T-helper 17 cell (primary cell): ENCODE measurements at places on chromosomes 2 and 18.

GRCh38 chr18:52237551-52237950, 102.4 kb upstream of the DCC start:
- H3K36me3 ChIP-seq, result no peaks in the 10 kb centered on the region
- H3K4me3 ChIP-seq, result no peak overlapping the region
- no peak overlapping the region for H3K27ac ChIP-seq
- no peaks in the 10 kb centered on the region for H3K4me1 ChIP-seq
- no peak for DNase-seq

- no peak overlapping the region for H3K4me3 ChIP-seq
- H3K36me3 ChIP-seq, result peaks cover 6% of the 10 kb centered on the region
- DNase-seq, result no peak
Observed at GRCh38 chr2:196758474-196759377, 40.8 kb downstream of the GTF3C3 start.

- DNase-seq, result no peak
- H3K36me3 ChIP-seq, result no peaks in the 10 kb centered on the region
- H3K27ac ChIP-seq, result no peak overlapping the region
- no peaks in the 10 kb centered on the region for H3K27me3 ChIP-seq
Observed at GRCh38 chr18:28903306-28903705, 726.4 kb upstream of the CDH2 start.

GRCh38 chr2:30354621-30355020, 92.4 kb upstream of the LCLAT1 start:
- H3K27me3 ChIP-seq, result no peaks in the 10 kb centered on the region
- no peak overlapping the region for H3K4me3 ChIP-seq
- H3K4me1 ChIP-seq, result no peaks in the 10 kb centered on the region
- no peak overlapping the region for H3K27ac ChIP-seq

DNA sequence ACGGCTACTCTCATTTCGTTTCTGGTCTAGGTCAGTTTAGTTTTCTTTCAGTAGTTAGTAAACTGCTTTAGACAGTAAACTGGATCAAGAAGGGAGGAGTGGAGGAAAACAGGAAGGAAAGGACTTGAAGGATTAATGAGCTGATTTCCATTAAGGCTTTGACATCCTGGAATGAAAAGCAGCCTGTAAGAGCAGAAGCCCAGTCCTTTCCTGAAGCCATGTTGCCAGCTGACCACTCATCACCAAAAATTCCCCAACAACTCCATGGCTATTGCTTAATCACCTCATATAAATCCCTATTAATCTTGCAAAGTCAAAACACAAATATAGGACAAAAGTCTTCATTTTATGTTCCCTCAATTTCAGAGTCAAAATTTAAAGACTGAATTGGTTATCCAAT, 113.7 kb upstream of the ZFP36L2 start:
- H3K4me3 ChIP-seq, result no peak overlapping the region
- peaks cover 9% of the 10 kb centered on the region for H3K4me1 ChIP-seq
- DNase-seq, result no peak
- H3K27me3 ChIP-seq, result no peaks in the 10 kb centered on the region
- no peak overlapping the region for H3K27ac ChIP-seq
